ENCODE measurements at places on chromosomes 5 and 9.

GRCh38 chr5:119016125-119016774, 27.9 kb upstream of the DTWD2 start:
- ATAC-seq, result no peak

DNA sequence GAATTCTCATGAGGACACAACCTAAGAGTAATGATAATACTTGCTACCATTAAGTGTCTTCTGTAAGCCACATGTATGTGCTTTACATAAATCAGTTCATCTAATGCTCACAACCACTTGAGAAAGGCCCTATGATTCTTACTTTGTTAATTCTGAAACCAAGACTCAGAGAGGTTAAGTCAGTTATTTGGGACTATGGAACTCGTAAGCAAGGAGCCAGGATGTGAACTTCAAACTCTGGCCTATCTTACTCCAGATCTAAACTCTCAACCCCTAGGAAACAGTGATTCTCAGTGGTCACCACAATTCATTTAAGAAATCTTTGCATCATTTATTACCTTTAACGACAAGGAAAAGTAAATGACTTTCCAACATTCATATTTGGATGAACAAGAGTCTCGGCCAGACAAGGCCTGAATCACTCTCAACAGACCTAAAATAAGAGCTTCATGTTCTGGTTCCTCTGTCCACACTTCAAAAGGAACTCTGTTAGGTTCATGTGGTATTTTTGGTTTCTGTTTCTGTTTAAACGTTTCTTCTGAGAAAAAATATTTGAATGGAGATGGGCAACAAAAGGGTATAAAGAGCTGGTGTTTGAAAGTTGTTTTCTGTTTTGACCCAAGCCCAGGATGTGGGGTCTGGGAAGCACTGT, 104.8 kb downstream of the LPAR1 start:
- ATAC-seq, result no peak

DNA sequence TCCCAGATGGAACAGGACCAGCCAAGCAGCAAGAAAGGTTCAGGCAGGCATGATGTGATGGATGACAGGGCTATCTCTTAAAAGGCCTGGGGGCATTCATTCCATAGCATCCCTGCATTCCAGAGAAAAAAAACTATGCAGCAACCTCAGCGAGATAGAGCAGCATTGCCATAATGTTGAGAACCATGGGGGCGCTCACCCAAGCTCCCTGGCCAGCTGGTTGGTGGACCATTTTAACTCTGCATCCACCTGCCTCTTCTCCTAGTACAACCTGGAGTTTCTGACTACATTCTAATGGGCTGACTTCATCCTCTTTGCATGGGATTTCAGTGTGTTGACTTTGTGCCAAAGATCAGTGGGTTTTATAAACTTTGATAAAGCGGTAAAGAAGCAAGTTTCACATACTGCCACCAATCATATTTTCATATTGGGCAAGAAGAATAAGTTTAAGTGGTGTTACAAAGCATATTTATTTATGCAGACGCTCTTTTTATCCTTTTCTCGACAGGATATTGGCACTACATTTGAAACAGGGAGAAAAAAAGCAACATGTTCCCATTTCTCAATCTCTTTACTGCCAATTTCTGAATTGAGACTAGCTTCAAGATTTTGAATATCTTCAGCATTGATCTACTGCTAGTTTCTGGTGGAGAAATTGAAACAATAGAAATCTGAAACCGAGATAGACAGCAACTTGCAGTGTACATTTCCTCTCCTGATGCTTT, 378.3 kb upstream of the WWC1 start:
- ATAC-seq, result no peak

DNA sequence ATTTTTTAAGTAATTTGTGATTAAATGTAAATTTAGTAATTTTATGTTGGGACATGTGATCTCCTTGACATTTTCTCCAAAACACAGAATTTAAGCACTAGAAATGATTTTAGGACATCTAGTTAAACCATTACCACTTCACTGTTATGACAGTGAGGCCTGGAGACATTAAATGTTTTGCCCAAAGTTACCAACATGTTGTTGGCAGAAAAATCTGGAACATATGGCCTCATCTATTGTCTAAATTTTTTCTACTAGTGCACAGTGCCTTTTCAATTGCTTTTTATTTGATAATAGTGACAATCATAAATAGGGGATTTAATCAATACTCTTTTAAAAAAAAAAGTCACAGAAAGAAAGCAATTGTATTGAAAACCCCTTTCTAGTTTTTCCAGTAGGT, 45.6 kb downstream of the PIK3R1 start:
- ATAC-seq, result no peak

All from activated T-helper 17 cell treated with anti-CD3 and anti-CD28 coated beads, Interleukin-2, amount 50 U/mL, for 72 hours (primary cell).